ENCODE measurements at places on chromosomes 12 and 14.

DNA sequence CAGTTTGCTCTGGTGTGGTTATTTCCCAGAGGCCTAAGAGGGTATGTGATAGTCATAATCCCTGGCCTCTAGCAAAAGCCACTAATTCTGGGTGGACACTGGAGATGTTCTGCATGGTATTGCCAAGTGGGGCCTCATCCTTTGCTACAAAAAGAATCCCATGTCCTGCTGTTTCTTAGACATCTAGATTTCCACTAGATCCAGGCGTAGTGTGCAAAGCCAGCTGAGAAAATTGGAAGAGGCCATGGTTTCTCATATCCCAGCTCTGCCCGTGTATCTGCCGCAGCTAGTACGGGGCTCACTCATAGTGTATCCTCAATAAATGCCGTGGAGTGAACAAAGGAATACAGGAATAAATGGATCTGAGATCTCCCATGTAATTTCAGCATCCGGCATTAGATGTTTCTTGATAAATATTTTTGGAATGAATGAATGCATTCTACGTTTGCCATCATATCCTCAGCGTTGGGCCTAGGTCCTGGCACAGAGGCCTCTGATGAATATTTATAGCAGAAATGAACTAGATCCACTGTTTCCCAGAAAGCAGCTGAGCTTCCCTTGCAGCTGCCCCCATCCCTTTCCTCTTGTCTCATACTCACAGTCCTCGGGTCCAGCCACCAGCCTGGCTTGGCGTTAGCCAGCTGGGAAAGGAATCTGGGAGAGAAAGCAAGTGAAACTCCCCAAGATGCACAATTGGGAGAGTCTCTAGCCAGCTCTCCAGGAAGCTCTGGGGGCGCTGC lies 76.3 kb upstream of the NOS1 start:
- DNase-seq, result no peak

DNA sequence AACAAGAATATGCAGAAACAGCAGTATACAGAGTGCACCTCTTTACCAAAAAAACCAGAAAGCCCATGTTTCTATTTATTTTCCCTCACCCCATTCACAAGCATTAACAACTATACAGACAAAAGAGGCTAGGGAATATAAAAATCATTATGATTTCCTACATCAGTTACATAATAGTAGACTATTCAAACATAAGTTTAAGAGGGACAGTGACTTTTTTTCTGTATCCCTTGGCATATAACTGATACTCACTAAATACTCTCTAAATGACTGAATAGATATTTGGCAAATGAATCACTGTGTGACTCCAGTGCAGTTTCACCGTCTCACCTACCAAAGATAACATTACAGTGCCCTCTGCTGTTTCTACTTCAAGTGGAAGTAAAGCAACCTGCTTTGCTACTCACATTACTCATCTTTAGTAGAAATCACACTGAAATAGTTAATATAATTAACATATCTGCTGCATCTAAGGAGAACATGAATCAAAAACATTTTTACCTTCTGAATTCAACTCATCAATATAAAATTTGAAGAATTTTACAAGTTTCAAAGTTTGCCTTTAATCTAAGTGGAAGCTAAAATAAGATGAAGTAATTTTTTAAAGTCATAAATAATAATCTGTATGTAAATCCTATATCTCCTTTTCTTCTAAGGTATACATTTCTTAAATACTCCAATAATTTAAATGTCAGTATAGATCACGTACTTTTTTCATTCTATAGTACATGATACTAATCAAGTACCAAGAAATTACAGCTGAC lies 103.8 kb downstream of the OSBPL8 start:
- DNase-seq, result peak; percentile 50

DNA sequence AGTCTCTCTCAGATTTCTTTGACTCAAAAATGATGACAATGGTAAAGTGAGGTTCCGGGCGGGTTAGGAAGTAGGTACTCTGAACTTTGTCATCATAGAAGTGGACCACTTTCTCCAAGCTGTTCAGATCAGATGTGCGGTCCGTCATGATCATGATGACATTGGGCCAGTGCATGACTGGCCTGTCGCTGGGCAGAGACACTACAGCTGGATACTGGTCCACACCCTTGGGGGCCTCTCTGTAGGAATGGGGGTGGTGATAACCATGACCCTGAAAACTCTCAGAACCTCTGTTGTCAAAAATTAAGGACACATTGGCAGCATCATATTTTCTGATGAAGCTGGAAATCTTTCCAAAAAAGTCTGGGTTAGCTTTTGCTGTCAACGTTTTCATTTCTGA lies 28.2 kb downstream of the KICS2 start:
- no peak for DNase-seq

DNA sequence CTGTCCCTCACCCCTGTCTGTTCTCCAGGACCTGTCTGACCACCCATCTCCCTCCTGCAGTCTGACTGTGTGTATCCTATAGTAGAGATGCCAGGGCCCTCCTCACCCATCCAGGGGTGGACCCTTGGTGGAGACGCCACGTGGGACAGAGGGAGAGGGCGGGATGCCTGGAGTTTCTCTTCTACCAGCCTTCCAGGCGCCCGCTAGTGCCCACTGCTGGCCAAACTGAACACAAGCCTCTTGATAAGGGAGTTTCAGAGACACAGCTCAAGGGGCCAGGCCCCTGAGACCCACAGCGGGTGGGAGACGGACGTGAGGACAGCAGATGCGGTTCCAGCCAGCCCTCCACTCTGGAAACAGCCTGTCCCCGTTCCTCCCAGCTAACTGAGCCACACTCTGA lies 147.3 kb downstream of the RBM19 start:
- no peak for DNase-seq

- DNase-seq, result no peak
These were observed 94.5 kb upstream of the GRIN2B start for GRCh38 chr12:14075797-14076393.

GRCh38 chr12:103469719-103470118 lies 26.0 kb downstream of the C12orf42 start:
- DNase-seq, result no peak

DNA sequence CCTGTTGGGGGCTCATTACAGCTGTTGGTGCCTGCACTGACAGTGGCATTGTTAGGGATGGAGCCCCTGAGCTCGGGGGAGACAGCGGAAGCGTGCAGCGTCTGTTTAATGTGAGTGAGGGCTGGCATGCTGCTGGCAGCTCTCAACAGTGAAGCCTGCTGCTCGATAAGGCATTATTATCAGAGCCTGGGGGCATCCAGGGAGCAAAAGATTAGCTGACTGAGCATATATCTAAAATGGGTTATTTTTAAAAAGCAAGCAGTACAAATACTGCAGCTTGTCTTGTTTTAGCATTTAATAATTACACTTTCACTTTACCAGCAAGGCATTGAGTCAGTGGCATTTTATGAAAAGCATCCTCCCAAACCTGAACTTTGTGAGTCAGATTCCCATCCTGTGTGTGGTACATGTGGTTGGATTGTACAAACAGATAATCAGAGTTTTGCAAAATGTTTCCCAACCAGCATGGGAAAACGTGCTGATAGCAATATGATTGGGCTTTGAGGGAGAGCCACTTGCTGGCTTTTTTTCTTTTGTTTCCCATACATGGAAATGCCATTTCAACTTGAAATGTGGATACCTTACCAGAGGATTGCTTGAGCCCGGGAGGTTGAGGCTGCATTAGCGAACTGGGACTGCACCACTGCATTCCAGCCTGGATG lies 150.8 kb downstream of the PRKCH start:
- DNase-seq, result peak; percentile 69

DNA sequence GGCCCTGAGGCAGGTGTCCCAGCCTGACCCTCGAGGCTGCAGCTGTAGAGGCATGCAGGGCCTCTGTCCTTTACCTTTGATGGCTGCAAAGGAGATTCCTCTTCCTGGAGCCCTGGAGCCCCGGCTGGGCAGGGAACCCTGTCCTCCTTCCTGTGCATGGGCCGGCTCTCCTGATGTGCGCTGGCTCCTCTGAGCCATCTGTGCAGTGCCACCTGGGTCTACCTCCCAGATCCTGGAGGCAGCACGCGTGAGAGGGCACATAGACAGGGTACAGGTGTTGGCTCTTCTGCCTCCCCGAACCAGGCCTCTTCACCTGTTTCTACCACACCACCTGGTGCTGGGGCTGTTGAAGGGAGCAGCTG lies 115.1 kb downstream of the BEGAIN start:
- DNase-seq, result no peak
